Hindlimb muscle (tissue), 1 donor: ENCODE measurements at places on chromosomes 2 and 18. TPM values are rescaled to one million over a fixed set of nuclear protein-coding genes. Genes with fewer than 3 reads are reported as not detected.

The CTAGE1 gene
- polyA plus RNA-seq: not detected

DNA sequence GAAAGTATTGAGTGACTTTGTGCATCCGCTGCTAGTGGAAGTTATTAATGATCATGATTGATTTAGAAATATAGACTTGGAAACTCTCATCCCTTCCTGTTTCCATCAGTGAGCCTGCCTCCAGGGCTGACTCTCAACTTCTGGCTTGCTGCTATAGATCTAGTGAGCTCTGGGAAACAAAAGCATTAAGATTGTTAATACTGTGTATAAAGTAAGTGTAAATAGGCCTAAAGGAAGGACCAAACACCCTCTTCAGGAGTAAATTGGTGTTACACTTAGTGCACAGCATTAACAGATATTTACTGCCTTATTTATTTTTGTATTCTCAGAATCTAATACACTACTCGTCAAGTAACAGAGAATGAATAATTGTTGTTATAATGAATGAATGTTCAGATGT lies 285.6 kb downstream of the THSD7B start:
- DNase-seq: no peak

- no peak for DNase-seq
Measured at GRCh38 chr2:241230435-241230834, 42.0 kb downstream of the ANO7 start.

DNA sequence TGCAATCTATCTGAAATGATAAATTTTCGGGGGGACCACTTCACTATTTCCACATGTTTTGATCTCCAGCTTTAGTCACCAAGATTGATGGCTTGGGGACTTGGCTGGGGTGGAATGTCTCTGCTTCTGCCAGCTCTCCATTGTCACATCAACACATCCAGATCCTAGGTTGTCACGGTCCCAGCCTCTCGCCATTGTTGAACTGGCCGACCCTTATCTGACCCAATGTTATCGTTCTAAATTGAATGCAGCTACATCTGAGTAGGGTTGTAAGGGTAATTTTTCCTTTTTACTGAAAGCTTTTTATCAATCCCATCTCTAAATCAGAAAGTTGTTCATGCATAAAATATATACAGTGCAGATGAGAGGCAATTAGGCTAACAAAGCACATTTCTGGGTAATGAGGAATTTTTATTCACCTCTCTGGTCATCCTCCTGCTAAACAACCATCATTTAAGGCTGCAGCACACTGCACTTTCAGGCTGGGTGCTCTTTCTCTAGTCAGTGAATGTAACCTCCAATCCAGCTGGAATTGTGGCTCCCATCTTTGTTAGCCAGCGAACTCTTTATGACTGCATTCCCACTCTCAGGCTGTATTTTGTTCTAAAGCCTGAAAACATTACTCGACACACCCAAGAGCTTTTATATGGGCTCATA lies 128.2 kb downstream of the COL4A4 start:
- DNase-seq: no peak

GRCh38 chr18:62396381-62396780 lies 71.3 kb downstream of the TNFRSF11A start:
- DNase-seq: no peak

GRCh38 chr2:183926433-183926832 lies 671.9 kb upstream of the ZNF804A start:
- DNase-seq: no peak
